T-helper 17 cell (primary cell): ENCODE measurements at places on chromosomes 2 and 18.

- no peak for DNase-seq
Observed at GRCh38 chr2:24209389-24210105, 34.7 kb downstream of the FAM228A start.

- DNase-seq: no peak
Observed at GRCh38 chr2:172823261-172823850, 87.7 kb downstream of the RAPGEF4 start.

GRCh38 chr2:2849464-2850217 lies 518.6 kb upstream of the MYT1L start:
- DNase-seq: no peak

- DNase-seq: no peak
Observed at GRCh38 chr2:66268756-66269155, 166.2 kb upstream of the MEIS1 start.

GRCh38 chr2:217746808-217747207 lies 256.0 kb downstream of the TNS1 start:
- no peak for DNase-seq

GRCh38 chr18:62118328-62118727 lies 68.5 kb downstream of the PIGN start:
- no peak for DNase-seq

- DNase-seq: no peak
Observed at GRCh38 chr18:42915299-42915698, 200.2 kb downstream of the RIT2 start.

- DNase-seq: no peak
Observed at GRCh38 chr2:192687015-192687414, 492.3 kb upstream of the TMEFF2 start.

DNA sequence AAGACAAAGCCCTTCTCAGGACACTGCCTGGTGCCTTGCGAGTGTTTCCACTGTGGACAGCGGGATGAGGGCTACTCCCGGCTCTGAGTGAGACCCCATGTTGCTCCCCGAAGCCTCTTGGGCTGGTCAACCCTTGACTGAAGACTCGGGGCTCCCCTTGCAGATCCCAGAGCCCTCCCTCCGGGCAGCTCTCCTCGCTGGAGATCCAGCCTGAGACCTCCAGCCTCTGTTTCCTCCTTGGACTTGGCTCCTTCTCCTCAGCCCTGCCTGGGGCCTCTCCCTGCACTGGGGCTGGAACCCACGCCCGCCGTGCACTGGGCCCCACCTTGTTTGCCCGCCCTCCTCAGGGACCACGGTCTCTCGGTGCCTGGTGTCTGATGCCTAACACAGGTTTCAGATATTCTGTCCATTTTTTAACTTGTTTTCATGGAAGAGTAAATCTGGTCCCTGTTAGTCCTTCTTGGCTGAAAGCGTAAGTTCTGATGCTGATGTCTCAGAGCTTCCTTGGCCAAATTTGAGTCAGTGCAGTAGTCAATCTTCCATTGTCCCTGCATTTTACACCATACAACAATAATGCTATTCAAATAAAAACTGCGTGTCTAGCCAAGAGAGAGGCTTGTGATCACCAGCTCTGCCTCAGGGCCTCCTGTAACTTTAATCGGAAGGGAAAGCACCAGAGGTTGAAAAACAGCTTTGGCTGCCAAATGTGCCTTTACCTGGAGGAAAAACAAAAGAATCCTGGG lies 139.3 kb upstream of the CTDP1 start:
- no peak for DNase-seq

GRCh38 chr2:26887151-26887550 lies 39.2 kb downstream of the DPYSL5 start:
- no peak for DNase-seq

GRCh38 chr2:227856697-227857096 lies 14.7 kb upstream of the DAW1 start:
- no peak for DNase-seq

GRCh38 chr2:238557431-238557830 lies 130.7 kb downstream of the ASB1 start:
- DNase-seq: no peak

- no peak for DNase-seq
Observed at GRCh38 chr2:15159751-15160177, 401.4 kb downstream of the NBAS start.
